ENCODE measurements at places on chromosomes 7 and 10. TPM values are rescaled to one million over a fixed set of nuclear protein-coding genes. Genes with fewer than 3 reads are reported as not detected.

- DNase-seq: peak; percentile 71
Observed at GRCh38 chr7:4123823-4124222, 558.3 kb upstream of the FOXK1 start.

- DNase-seq: no peak
Observed at GRCh38 chr7:25787336-25787735, 364.7 kb upstream of the NFE2L3 start.

- no peak for DNase-seq
Observed at GRCh38 chr7:91913612-91914011, 27.1 kb upstream of the AKAP9 start.

DNA sequence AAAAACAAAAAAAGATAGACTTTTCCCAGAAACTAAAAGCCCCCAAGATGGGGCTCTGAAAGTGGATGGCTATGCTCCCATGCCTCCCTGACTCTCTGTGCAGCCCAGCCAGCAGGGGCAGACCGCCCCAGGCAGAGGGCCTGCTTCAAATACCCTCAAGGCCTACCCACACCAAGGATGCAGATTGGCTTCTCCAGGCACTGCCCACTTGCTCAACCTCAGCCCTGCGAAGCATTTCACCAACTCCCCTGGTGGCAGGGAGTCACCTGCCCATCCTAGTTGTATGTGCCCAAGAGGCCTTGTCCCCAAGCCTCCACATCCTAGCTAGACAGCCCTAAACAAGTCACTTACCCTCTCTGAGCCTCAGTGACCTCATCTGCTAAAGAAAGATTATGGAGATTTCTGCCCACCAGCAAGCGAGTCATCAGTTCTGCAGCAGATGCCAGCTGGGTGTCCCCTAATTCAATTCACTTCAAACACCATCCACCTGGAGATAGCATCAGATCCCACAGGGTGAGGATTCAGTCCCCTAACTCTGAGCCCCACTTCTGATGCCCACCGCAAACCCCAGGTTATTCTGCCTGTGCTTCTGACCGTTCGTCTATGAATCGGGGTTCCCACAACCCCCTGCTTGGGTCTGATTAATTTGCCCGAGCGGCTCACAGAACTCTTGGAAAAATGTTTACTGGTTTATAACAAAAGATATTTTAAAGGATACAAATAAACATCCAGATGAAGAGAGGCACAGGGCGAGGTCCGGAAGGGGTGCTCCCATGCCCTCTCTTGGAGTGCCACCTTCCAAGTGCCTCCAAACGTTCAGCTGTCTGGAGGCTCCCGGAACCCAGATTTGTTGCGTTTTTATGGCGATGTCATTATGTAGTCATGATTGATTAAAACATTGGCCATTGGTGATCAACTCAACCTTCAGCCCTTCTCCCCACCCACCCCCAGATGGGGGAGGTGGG lies 18.6 kb upstream of the ZMIZ1 start:
- DNase-seq: no peak

DNA sequence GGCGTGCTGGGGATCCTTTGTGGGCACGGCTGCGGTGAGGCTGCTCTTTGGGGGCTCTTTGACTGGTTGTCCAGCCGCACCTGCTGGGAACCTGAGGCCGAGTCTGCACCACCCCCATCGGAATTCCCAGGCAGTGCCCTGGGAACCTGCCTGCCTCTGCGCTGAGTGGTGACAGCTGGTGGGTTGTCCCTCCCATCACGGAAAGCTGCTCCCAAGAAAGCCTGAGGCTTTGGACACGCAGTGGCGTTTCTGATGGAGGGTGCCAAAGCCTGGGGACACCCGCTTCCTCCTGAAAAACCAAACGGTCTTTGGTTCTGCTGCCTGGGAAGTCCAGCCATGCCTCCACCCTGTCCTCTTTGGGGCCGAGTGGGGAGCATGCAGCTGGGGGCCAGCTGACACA lies 21.4 kb upstream of the SHH start:
- DNase-seq: no peak

DNA sequence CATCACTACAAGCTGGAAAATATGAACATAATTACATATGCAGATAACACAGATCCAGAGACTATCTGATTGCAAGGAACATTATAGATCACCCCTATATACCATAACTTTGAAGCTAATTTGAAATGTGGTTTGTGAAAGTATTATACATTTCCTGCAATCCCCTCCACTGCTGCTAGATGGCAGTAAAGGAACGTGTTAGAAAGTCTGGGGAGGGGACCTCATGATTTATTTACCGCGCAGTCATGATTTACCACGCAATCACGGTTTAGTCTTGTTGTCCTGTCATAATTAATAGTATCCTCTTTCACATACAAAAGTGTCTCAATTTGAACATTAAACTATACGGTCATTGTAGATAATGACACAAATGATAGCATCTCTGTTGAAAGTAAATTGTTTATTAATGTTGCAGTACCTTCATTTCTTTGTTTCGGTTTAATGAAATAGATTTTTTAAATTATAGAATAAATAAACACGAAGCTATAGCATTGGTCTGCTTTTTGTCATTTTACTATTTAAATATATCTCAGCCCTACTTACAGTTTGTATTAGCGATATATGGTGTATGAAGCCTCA lies 145.3 kb upstream of the PRSS1 start:
- DNase-seq: peak; percentile 46

GRCh38 chr7:130903358-130903974 lies 169.5 kb upstream of the KLF14 start:
- peak; percentile 87 for DNase-seq

- DNase-seq: no peak
Observed at GRCh38 chr10:113627836-113628235, 36.0 kb downstream of the NRAP start.

Gene EZH2
- total RNA-seq: 23.7 TPM

Gene MYL10
- total RNA-seq: not detected

Gene HELLS
- 59.2 TPM for total RNA-seq

Gene FAM131B
- total RNA-seq: not detected

Measured in Caki2 (cell line).